ENCODE measurements at places on chromosomes 5 and 9.
A peak's percentile ranks its signal among the peaks of the same experiment; 100 is the strongest.

- DNase-seq: peak; percentile 29
Observed at GRCh38 chr9:126375386-126375785, 48.8 kb downstream of the MVB12B start.

- peak; percentile 24 for DNase-seq
Observed at GRCh38 chr9:111622626-111623025, 8.5 kb upstream of the DNAJC25 start.

DNA sequence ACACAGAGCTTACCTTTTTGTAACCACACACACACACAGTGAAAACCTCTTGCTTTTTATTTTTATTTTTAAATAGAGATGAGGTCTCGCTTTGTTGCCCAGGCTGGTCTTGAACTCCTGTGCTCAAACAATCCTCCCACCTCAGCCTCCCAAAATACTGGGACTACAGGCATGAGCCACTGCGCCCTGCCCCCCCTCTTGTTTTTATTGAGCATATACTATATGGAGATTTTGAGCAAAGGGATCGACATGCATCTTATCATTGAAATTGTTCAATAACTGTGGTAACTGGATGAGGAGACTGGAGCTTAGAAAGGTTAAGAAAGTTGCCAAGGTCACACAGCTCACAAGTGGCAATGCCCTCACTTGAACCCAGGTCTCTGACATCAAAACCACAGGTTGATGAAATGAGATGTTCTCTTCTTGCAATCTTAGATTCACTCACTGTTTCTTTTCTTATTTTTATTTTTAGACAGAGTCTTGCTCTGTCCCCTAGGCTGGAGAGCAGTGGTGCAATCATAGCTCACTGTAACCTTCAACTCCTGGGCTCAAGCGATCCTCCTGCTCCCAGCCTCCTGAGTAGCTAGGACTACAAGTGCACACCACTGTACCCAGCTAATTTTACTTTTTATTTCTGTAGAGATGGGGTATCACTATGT is 26.8 kb upstream of the STXBP1 start:
- DNase-seq: no peak

GRCh38 chr5:148922606-148923005 is 96.2 kb downstream of the ADRB2 start:
- no peak for DNase-seq

GRCh38 chr9:19922476-19923118 is 133.8 kb upstream of the SLC24A2 start:
- peak; percentile 52 for DNase-seq

DNA sequence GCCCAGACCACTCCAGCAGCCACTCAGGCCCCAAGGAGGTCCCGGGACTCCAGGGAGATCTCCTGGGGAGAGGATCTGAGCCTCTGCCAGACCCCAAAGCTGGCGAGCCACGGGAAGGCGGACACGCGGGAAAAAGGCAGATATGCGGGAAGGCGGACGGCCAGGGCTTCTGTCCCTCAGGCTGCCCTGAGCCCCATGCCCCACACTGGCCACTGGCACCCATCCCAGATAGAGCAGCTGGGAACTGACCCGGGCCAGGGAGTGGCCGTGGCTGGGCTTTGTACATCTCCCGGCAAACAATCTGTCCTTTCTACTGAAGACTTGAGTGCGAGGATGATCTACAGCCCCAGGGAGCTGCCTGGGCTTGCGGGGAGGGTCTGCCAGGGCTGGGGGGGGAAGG is 21.1 kb upstream of the NOTCH1 start:
- no peak for DNase-seq

GRCh38 chr5:6805841-6806240 is 92.6 kb downstream of the TENT4A start:
- no peak for DNase-seq

DNA sequence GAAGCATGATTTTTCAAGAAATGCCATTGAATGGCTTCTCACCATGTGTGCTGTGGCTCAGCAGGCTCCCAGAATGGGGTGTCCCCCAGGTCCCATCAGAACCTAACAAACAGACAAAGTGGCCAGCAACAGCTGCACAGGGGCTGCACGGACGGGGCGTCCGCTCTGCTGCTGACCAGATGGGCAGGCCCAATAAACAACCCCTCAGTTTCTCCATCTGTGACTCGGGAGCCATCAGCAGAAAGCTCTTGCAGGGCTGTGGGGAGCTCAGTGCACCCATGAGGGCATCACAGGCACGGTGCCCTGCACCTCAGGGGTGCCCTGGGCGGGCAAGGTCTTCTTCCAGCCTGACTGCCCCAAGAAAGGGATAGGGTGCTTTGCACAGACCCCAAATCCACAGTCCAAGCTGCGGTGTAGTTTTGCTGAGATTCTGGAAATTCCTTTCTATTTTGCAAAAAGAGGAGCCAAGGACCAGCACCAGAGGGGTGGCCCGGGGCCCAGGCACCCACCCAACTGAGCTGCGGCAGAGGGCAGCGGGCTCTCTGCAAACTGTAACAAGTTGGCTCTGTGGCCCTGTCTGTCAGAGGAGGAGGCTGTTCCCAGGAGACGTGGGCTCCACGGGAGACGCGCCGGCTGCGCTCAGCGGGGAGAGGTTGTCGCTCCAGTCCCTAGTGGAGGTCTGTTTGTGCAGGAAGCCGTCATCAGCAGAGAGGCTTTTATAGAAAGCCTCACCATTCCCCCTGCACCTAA is 138.7 kb upstream of the PPP1R26 start:
- no peak for DNase-seq

GRCh38 chr5:168088410-168089173 is 202.9 kb upstream of the WWC1 start:
- DNase-seq: no peak

- peak; percentile 95 for DNase-seq
Observed at GRCh38 chr5:37248970-37249814, at the start of gene CPLANE1. TSS of gene CPLANE1 (minus strand) at chr5:37249376. CDS start at chr5:37247698, 1,678 bp downstream.

DNA sequence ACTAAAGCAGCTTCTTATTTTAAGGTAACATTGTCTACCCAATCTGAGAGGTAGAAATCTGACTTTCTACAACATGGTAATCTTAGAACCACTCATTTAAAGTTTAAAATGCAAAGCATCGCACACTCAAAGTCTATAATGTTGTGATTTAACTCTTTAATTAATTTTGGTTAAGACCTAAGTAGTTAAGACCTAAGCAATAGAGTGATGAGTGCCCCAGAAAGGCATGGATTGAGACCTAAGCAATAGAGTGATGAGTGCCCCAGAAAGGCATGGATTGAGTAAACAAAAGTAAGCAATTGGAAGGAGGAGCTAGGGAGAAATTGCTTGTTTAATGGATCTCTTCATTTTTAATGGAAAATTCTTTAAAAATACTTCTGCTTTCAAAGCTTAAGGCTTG is 86.8 kb downstream of the NLN start:
- DNase-seq: no peak

- DNase-seq: no peak
Observed at GRCh38 chr5:107590686-107591085, 80.1 kb downstream of the EFNA5 start.

GRCh38 chr5:42513246-42513645 is 90.0 kb downstream of the GHR start:
- no peak for DNase-seq

DNA sequence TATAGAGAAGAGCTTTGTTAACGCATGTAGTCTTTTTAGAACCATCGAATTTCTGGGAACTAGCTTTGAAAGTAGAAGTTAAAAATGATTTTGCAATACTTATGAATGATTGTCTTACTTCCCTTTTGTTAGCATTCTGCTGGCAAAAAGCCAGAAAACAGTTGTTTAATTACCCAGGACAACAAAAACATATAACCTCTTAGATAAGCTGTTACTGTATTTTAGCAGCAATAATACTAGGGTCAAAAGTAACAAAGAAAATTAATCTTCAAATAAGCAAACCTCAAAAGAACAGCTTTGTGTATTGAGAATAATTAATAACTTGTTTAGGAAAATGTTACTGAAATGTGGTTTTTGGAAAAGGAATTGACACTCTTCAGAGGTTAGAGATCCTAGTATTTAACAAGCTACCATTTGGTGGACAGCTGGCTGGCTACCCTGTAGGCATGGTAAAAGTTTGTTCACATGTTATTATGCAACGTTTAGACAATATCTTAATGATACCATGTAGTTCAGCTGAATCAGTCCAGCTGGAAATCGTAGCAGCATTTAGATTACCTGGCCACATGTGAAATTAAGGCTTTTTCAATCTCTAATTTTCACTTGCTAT is 3.8 kb downstream of the FGF10 start:
- DNase-seq: no peak

- DNase-seq: no peak
Observed at GRCh38 chr5:132761321-132762240, 14.4 kb downstream of the CCNI2 start.

DNA sequence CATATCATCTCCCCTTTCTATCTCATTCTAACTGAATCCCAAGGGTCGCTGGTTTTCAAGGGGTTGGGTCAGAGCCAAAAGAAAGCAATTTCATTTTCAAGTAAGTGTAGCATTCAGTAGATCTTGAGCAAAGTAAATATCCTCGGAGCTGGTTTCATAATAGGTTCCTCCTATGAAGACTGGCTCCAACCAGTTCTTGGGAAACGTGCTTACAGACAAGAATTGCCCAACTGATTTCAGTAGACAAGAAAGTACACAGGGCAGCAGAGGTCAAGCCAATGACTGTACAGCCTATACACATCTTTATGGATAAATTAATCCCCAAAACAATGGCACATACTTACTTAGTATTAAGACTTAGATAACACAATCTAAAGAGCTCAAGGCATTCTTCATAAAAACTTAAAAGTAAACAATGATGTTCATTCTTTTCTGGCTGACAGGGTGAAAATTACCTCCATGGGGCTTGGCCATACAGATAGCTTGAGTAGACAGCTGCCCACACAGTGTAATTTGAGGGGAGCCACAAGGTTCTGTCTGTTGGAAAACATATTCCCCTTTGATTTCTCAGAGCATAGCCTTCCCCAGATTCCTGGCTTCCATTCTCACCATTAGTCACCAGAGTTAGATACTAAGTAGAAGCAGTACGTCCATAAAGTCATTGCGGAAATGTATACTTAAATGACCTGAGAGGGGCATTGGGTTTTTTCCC is 163.9 kb downstream of the ARRDC3 start:
- no peak for DNase-seq

DNA sequence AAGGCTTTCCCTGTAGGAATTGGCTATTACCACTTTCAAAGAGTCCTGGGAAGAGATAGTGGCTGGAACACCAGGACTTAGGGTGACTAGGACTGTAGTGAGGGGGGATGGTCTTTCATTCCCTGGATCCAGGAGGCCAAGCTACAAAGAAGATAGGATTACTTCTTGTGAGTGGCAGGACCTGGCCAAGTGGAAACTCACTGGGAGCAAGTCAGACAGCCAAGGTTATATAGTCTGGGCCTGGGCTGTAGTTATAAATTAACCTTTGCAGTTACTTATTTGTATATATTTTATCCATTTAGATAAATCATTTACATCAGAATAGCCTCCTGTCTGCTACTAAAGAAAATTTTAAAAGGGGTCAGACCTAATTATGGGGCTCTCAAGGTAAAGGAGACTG is 124.3 kb downstream of the TLR4 start:
- DNase-seq: no peak

GRCh38 chr5:138467711-138468132 is 2.4 kb downstream of the EGR1 start:
- DNase-seq: peak; percentile 2

- DNase-seq: no peak
Observed at GRCh38 chr5:96432216-96433065, 607 bp downstream of the PCSK1 start.

DNA sequence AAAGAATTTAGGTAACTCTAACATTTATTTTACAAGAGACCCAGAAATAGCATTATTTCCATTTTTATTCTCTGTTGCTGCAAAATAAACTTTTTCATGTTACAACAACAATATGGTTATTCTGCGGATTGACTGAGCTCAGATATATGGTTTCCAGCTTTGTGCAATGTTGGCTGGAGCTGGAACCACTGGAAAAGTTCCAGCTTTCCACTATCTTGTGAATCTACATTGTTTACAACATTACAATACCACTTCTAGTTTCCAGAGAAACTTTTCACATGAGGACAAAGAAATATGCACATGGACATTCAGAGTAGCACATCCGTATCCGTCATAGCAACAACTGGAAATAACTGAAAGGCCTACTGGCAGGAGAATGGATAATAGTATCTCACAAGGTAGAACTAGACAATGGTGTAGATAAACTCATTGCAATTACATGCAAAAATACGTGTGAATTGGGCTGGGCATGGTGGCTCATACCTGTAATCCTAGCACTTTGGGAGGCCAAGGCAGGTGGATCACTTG is 436.1 kb upstream of the ADAMTS16 start:
- DNase-seq: no peak

DNA sequence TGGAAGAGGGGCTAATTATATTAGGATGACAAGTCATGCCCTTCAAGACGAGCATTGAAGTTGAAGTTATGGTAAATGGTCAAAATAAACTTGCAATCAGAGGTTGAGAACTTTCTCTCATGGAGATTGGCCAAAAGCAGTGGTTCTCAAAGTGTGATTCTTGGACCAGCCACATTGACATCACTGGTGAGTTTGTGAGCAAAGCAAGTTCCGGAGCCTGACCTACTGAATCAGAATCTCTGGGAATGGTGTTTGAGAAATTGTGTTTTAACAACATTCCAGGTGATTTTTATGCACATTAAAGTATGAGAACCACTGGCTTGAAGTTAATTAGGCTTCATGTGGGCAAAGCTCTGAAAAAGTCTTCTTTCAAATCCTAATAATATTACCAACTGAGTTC is 403.5 kb downstream of the ZSWIM6 start:
- no peak for DNase-seq

DNA sequence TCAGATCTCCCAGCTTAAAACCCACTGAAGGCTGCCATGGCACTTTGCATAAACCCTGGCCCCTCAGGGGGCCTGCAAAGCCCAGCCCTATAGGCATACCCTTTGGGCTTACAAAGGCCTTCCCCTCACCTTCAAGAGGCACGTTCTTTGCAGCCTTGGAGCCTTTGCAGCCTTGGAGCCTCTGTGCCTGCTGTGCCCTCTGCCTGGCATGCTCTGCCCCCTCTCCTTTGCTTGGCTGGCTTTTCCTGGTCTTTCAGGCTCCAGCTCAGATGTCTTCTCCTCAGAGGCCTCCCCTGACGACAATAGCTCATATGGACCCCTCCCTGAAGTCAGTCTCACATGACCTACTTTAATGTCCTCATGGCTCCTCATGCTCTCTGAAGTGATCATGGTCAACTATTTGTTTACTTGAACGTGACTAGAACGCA is 60.3 kb downstream of the CXXC5 start:
- no peak for DNase-seq

GRCh38 chr9:38157711-38158110 is 88.7 kb upstream of the SHB start:
- DNase-seq: no peak

- no peak for DNase-seq
Observed at GRCh38 chr9:72788966-72789735, 163.7 kb downstream of the ALDH1A1 start.

GRCh38 chr5:6475626-6476312 is 27.1 kb downstream of the UBE2QL1 start:
- DNase-seq: no peak
